ENCODE measurements at places on chromosomes 16 and 17. TPM values are rescaled to one million over a fixed set of nuclear protein-coding genes. Genes with fewer than 3 reads are reported as not detected.

GRCh38 chr17:61128661-61129115, 271.0 kb upstream of the TBX2 start:
- no peak for DNase-seq

DNA sequence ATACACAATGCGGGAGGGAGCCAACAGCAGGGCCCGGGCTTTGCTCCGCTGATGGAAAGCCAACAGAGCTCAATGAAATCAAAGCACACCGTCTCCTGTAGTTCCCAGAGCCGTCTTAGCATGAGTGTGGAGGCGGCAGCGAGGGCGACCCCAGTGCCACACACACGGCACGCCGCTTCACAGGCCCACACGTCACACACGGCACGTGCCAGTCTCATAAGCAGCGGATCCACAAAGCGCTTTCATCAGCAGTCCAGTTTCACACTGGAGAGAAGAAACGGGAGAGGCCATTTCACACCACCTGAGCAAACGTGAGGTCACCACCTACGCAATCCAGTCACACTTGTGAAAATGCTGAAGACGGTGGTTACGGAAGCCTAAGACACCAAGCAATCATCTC, 34.8 kb downstream of the CYB5D2 start:
- DNase-seq, result no peak

GRCh38 chr17:30519707-30520106, 42.5 kb downstream of the GOSR1 start:
- DNase-seq, result no peak

Gene CDK5R1
- total RNA-seq, result 255 TPM

Gene CHST5
- total RNA-seq, result 0.16 TPM

DNA sequence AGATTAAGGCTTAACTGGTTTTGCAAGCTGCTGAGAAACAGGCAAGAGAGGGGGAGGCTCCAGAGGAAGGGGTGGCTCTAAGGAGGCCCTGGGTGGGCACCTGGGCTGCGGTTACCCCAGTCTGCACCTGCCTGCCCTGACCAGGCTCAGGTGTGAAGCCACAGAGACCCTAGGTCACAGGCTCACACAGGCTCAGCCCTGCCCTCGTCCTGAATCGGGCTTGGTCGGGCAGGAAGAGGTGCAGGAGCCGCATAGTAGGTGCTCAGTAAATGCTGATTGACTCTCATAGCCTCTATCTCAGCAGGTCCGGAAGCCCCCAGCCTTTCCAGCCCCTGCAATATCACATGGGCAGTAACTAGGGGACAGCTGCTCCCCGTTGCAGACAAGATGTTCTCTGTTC, 203.4 kb downstream of the GSG1L start:
- no peak for DNase-seq

DNA sequence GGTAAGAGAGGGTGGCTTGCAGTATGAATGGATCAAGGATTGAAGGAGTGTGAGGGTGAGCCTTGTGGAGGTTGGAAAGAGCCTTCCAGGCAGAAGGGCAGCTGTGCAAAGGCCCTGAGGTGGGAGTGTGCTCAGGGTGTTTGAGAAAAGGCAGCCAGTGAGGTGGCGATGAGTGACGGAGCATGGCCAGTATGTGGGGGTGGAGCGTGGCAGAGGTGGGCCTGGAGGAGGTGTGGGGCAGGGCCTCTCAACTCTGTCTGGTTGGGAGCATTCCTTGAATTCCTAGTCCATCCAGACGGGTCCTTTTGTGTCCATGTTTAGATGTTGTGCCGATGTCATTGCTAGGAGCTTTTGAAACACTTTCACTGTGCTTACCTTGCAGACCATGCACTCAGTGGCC, 51.3 kb downstream of the EPN2 start:
- no peak for DNase-seq

All from occipital lobe (tissue), 3 donors.